ENCODE measurements at places on chromosomes 12 and 14. TPM values are rescaled to one million over a fixed set of nuclear protein-coding genes. Genes with fewer than 3 reads are reported as not detected.

PRKD1 gene
- 4.0 TPM for total RNA-seq

DNA sequence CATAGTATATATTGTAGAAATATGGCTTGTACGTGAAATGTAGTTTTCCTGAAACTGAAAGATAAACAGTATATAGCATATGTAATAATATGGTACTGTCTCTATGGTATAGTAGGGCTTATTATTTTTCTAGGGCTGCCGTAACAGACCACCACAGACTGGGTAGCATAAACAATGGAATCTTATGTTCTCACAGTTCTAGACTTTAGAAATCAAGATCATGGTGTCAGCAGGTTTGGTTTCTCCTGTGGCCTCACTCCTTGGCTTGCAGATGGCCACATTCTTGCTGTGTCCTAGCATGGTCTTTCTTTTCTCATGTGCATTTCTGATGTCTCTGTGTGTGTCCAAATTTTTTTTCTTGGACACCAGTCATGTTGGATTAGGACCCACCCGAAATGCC is 155.8 kb downstream of the TMTC2 start:
- DNase-seq: no peak

GRCh38 chr12:104307655-104308000 is 4.1 kb downstream of the EID3 start:
- DNase-seq: no peak

OXA1L gene
- 164 TPM for total RNA-seq

- no peak for DNase-seq
Measured at GRCh38 chr12:132491761-132492378, 1.9 kb downstream of the FBRSL1 start.

DNA sequence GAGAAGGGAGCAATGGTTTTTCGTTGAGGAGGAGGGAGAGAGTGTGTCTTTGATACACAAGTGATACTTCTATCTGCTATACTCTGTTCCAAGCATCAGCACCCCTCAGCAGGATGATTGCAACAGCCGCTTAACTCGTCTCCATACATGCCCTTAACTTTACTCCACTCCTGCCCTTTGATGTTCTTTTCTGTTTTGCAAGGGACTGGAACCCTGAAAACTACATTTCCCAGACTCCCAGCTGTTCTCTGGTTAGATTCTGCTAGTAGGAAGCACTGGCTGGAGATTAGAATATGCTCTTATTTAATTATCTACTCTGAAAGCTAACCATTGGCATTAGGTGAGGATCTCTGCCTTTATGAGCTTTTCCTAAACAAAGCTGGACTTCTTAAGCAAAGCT is 23.5 kb upstream of the CRADD start:
- no peak for DNase-seq

- DNase-seq: peak; percentile 59
Measured at GRCh38 chr12:121712190-121712460, 427 bp upstream of the TMEM120B start.

DNA sequence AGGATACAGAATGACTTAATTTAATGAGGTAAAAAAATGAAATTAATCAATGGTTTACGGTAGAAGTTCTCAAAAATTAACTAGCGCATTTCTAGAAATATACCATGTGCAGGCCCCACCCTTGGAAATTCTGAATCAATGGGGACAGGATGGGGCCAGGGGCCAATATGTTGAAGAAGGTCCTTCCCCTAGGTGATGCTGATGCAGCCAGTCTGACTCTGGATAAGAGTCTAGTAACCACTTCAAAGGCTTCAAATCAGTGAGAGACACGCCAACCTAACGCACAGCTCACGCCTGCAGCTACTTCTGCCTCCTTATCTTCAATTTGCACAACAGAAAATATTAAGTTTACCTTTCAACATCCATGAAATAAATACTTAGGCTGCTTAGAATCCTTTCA is 14.9 kb downstream of the GIT2 start:
- DNase-seq: no peak

CLEC4C gene
- not detected for total RNA-seq

DNA sequence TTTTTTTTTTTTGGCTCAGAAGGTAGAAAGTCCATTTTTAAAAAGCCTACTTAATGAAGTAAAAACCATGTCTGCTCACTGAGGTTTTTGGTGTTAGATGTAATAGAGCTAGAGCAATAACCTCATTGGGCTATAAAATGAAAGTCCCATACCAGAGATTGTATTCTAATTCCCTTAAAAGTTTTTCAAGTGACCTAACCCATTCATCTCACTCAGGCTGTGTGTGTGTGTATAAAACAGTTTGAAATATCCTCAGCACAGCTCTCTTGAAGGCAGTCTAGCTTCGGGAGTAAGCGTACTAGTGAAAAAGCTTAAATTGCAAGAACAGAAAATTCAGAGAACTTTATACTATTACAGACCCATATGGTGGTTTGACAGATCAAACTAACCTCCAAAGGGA is 313.8 kb downstream of the CEP128 start:
- DNase-seq: no peak
